ENCODE measurements at places on chromosomes 13 and 19. TPM values are rescaled to one million over a fixed set of nuclear protein-coding genes. Genes with fewer than 3 reads are reported as not detected.

GRCh38 chr13:40518481-40518882 lies 148.0 kb downstream of the FOXO1 start:
- DNase-seq, result peak; percentile 29

GRCh38 chr13:40464337-40465014 lies 202.0 kb downstream of the FOXO1 start:
- no peak for DNase-seq

The CBY2 gene
- total RNA-seq, result not detected

- no peak for DNase-seq
Measured at GRCh38 chr19:31419871-31420445, 70.7 kb upstream of the TSHZ3 start.

- no peak for DNase-seq
Measured at GRCh38 chr13:83007226-83007625, 875.0 kb downstream of the SLITRK1 start.

DNA sequence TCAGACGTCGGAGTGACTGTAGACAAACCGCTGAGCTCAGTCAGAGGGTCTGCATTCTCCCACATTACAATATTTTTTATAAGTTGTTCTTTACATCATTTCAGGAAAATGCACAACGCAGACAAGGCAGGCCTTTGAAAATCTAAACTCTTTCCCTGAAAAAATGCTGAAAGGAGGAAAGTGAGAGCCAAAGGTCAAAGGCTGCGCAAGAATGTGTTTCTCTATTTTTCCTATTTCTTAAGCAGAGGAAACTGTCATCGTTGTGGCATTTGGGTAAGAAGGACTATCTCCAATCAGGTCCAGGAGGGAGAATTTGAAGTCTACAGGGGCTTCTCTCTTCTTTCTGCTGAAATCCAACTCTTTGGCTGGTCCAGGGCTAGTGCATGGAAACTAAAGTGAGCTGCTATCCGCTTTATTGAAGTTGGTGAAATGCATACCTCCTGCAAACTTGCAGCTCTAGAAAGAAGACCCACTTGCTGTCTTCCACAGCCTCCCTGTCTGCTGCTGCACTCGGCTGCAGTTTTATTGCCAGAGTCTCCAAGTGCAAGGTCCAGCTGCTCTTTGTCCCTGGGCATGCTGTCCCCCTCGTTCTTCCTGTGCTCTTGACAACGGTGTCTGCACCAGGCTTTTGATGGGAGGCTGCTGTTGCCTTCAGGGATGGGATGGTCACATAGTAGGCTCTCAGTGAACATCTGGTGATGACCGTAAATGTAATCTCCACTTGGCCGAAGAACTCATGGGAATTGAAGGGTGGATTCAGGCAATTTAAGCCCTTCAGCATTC lies 31.2 kb downstream of the ZNF536 start:
- DNase-seq, result no peak

The ZNF723 gene
- not detected for total RNA-seq

The CEACAM7 gene
- total RNA-seq, result 0.17 TPM

GRCh38 chr13:33100886-33101285 lies 84.7 kb downstream of the KL start:
- no peak for DNase-seq

DNA sequence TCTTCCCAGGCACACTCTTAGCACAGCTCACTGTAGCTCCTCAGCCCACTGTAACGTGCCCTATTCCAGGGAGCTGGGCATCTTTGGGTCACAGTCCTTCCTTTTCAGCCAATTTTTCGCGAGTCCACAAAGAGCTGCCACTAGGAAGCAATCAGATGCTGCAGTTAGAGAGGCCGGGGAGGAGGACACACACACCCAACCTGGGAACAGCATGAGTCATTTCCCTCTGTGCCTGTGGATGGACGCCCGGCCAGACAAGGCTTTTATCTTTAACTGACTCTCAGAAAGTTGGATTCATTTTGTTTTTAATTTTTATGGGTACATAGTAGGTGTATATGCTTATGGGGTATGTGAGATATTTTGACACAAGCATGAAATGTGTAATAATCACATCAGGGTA lies 918.6 kb downstream of the UQCRFS1 start:
- DNase-seq, result peak; percentile 45

DNA sequence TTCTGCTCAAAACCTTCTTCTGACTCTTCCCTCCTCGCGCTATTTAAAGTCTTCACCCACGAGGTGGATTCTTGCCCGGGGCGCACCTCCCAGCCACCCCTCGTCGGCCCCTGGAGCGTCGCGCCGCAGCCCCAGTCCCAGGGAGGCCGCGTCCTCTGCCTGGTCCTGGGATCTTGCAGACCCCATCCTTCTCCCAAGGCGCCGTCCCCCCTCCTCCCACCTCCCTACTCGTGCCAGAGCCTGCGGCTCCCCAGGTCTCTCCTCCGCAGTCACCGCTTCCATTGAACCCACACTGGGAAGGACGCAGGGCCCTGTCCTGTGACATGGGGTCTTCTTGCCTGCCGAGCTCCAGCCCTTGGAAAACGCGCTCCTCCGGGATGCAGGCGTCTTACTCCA lies 486 bp downstream of the ZNF808 start:
- no peak for DNase-seq

The PLIN5 gene
- 11.7 TPM for total RNA-seq

- no peak for DNase-seq
Measured at GRCh38 chr19:52345162-52345561, 9.1 kb downstream of the ZNF610 start.

DNA sequence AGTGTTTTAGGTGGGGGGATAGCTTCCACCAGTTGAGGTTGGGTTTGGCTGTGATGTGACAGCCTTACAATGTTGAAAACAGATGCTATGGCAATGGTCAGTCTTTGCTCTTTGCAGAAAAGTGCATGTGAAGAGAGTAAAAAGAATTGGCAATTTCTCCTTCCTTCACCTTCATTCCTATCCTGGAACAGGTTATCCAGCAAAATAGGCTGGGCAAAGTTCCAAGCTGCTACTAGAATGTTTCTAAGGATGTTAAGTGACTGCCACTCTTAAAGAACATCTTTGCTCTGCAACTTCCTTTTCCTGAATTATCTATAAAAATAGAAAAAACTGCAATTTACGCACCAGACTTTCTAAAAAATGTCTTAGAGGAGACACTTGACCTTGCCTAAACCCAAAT lies 50.1 kb upstream of the MYCBP2 start:
- DNase-seq, result no peak

The PRR12 gene
- total RNA-seq, result 4.8 TPM

GRCh38 chr19:7654401-7654800 lies 14.4 kb upstream of the RETN start:
- DNase-seq, result no peak

DNA sequence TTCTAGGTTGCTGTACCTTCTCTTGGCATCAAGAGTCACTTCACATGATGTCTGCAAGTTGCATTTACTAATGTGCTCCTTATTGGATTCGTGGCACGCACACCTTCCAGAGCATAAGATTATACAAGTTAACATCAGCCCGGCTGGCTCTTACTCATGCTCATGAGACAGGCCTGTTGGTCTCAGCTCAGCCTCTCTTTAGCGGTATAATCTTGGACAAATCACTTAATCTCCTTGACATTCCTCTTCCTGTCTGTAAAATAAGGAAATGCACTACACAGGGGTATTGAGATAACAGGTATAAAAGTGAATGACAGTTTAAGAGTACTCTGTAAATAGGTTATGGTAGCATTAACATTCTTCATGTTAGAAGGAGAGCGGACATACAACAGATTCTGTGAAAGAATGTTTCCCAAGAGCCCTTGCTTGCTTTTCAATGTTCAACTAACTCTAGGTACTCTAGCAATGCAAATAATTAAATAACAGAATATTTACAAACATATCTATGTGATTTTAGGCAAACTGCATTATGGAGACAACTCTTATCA lies 181.1 kb downstream of the FGF14 start:
- DNase-seq, result no peak

- no peak for DNase-seq
Measured at GRCh38 chr13:23748109-23748990, 140.8 kb downstream of the MIPEP start.

GRCh38 chr13:59677430-59677829 lies 486.3 kb downstream of the DIAPH3 start:
- no peak for DNase-seq

GRCh38 chr13:61874970-61875579 lies 459.4 kb upstream of the PCDH20 start:
- no peak for DNase-seq

- DNase-seq, result no peak
Measured at GRCh38 chr13:110119935-110120905, 186.7 kb downstream of the COL4A1 start.

- DNase-seq, result peak; percentile 99
Measured at GRCh38 chr19:3683405-3684053, 16.7 kb downstream of the PIP5K1C start.

- no peak for DNase-seq
Measured at GRCh38 chr19:30701178-30701577, 329.0 kb downstream of the ZNF536 start.

The OBI1 gene
- 29.0 TPM for total RNA-seq

DNA sequence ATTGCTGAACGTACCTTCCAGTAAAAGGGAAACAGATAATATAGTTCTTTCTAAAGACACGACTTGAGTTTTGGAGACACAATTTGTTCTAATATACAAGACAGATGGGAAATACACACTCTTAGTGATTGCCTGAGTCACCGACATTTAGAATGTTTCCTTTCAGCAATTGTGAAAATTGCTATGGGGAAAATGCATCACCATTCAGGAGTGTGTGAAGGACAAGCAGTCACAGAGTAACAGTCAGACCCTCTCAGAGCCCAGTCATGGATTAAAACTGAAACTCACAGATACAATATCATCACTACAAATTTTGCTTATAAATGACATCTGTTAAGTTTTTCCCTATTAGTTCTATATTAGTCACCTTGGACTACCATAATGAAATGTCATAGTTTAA lies 286.1 kb downstream of the SPRY2 start:
- peak; percentile 63 for DNase-seq

The COQ8B gene
- 31.8 TPM for total RNA-seq

The YJU2 gene
- total RNA-seq, result 23.7 TPM

GRCh38 chr13:52815330-52815729 lies 33.1 kb downstream of the PCDH8 start:
- no peak for DNase-seq

DNA sequence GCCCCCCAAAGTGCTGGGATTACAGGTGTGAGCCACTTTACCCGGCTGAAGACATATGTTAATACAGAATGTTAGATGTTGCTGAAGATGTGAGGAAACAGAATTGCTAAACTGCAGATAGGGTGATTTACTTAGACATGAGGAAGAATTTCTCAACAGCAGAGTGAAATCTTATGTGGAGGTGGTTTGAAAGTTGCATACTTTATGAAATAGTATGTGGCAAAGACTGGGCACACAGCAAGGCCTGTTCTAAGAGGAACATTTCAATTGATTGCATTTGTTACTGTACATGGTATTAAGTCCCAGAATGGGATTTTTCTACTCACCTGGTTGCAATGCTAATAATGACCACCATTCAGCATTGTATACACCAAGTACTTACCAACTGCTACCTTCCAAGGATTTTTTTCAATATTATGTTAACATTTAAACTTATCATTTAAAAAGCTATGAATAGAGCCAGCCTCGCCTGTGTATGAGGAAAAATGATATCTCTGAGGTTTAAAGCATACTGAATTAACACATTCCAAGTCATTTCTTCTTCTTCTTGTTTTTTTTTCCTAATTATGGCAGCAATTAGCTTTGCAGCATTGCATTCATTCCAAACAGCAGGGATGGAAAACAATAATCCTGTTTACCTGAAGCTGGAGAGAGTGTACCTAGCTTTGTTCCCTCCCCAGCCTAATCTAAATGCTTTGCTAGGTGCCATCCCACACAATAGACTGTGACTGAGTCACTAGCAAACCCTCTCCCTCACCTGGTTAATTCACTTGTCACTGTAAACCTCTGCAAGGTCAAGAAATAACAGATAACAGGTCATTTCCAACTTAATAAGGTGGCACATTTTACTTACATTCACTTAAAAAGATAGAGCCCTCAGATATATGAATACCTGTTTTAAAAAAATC lies 19.4 kb upstream of the KLF5 start:
- DNase-seq, result no peak

DNA sequence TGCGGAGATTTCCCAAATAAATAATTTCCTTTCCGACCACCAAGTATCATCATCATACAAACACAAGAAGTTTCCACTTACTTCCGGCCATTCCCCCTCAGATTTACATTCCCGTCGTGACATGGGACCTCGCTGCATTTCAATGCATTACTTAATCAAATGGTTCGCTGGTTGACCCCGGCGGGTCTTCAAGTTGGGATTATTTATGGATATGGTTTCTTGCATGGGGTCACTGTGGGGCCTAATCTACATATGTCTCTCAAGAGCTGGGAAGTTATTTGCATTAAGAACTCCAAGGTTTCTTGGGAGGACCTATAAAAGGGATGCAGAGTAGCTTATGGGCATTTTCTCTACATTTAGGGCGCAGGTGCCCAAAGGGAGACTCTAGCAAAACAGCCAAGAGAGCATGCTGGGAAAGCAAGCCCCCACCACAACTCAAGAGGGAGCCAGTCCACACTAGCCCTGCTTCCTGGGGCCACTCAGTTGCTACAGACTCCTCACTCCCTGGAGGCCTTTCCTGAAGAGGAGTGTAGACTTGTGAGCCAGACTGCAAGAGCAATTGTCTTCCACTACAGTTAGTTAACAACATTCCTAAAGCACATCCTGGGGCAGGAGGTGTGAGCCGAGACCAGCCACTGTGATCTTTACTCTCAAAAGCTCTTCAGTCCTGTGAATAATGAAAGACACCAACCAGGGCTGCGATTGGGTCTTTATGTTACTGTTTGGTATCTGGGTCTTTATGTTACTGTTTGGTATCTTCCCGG lies 125.3 kb downstream of the KATNAL1 start:
- no peak for DNase-seq

The TMIGD2 gene
- not detected for total RNA-seq

The OR10H1 gene
- total RNA-seq, result not detected

- peak; percentile 17 for DNase-seq
Measured at GRCh38 chr19:15108145-15108844, 1.1 kb downstream of the SYDE1 start.

The DBP gene
- 3.1 TPM for total RNA-seq

- DNase-seq, result no peak
Measured at GRCh38 chr13:107736731-107737130, 478.6 kb downstream of the LIG4 start.

DNA sequence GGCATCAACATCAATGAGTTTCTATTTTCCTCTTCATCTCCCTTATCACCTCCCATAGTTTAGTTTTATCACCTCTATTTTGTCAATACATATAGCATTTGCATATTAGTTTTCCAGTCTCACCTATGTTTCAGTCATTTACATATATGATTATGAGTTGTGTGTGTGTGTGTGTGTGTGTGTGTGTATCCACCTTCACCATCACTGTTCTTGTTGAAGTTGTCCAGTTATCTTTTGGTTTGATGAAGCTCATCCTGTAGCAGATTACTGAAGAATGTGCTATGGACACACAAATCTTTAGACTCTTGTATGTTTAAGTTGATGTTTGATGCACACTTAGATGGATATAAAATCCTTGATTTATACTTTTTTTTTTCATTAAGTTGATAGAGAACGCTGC lies 40.5 kb downstream of the SPACA7 start:
- DNase-seq, result no peak

All from dermis blood vessel endothelial cell (primary cell).